Thoracic aorta endothelial cell (primary cell): ENCODE measurements at places on chromosomes 3 and 15. TPM values are rescaled to one million over a fixed set of nuclear protein-coding genes. Genes with fewer than 3 reads are reported as not detected.

Gene GOLGA8S
- total RNA-seq: under 0.01 and 0.07 TPM in 2 replicates

Gene HDC
- not detected in 2 replicates for total RNA-seq

Gene PLA2G4D
- not detected in 2 replicates for total RNA-seq

Gene MEIS2
- total RNA-seq: 37.7 and 70.3 TPM in 2 replicates

Gene SLC6A1
- total RNA-seq: under 0.01 TPM in 1 of 2 replicates, not detected in the other

Gene CHRM5
- not detected in 2 replicates for total RNA-seq

Gene MESP1
- 0.36 and 0.66 TPM in 2 replicates for total RNA-seq

Gene CATSPER2
- 2.1 and 2.4 TPM in 2 replicates for total RNA-seq

Gene UROC1
- not detected in 2 replicates for total RNA-seq

Gene ZNF620
- 5.6 and 7.0 TPM in 2 replicates for total RNA-seq

Gene CPNE9
- not detected in 2 replicates for total RNA-seq

Gene CNTN3
- total RNA-seq: 1.1 and 2.3 TPM in 2 replicates

Gene FAM107A
- total RNA-seq: 10.8 and 48.1 TPM in 2 replicates
